ENCODE measurements at places on chromosomes 16 and 17.

- no peak for DNase-seq
These were observed 104.6 kb downstream of the TRIM37 start for GRCh38 chr17:59002126-59002525.

DNA sequence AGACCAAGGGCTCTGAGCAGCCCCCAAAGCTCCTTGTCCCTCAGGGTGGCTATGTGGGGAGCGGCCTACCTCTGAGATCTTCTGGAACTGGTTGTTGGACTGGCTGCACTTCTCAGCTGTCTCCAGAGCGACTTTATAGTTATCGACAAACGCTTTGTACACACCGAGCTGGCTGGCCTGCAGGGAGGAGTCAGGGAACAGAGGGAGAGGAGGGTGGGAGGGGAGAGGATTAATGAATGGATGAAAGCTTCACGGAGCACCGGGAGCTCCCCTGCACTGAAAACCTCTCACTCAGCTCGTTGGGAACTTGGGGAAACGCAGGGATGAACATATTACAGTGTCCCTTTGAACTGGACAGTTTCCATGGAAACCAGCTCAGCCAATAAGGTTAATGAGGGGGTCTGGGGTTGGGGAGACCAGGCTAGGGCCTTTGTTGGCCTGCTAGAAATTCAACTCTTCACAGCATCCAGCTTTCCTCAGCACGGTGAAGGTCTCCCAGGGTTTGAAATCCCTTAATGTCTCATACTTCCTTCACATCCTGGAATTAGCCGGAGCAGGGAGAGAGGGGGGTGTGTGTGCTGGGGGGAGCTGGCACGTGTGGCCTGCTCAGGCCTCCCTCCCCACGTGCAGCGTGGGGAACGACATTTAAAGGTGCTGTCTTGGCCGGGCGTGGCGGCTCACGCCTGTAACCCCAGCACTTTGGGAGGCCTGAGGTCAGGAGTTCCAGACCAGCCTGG, 86.7 kb downstream of the TIMM22 start:
- DNase-seq, result no peak

DNA sequence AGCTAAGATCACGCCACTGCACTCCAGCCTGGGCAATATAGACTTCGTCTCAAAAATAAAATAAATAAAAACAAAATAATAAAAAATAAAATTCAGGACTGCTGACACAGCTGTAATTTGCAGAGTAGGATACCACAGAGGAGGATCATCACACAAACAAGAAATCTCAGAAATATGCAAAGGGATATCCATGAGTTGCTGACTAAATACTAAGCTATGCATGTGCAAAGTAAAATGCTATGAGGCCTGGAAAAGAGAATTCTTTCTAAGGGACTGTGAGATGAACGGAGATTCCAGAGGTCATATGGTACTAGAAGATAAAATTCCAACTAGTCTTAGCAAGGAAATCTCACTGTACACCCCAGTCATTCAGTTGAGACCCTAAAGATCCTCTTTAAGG, 74.8 kb downstream of the SLC39A11 start:
- no peak for DNase-seq

GRCh38 chr16:89615596-89616090, 2.2 kb downstream of the DPEP1 start:
- no peak for DNase-seq

DNA sequence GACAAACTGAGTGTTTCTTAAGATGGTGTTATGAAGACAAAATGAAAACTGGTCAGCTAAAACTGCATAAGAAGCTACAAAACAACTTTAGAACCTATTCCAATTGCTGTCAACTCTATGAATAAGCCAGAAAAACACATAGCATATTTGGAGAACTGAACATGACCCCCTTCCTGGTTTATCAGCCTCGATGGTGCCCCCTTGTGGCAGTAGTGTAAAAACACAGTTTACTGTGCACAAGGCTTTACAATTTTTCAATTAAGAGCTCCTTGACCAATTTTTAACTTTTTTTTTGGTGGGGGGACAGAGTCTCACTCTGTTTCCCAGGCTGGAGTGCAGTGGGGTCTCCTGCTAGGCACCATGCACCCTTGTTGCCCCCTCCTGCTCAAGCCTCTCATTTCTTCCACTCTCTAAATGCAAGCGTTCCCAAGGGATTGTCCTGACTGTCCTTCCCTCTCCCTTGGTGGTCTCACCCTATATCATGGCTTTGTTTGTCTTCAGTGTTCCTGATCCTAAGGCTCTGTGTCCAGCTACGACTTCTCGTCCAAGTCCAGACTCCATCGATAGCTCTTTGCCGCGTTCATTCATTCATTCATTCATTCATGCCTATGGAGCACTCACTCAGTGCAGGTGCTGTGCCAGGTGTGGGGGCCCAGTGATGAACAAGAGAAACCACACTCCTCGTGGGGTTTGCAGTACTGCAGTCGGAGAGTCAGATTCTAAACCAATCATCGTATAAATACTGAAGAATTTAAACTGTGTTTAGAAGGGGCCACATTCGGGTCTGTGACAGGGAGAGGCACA, 7.5 kb downstream of the EIF1 start:
- peak; percentile 56 for DNase-seq

GRCh38 chr17:10120749-10121148, 77.7 kb downstream of the GAS7 start:
- DNase-seq, result no peak

DNA sequence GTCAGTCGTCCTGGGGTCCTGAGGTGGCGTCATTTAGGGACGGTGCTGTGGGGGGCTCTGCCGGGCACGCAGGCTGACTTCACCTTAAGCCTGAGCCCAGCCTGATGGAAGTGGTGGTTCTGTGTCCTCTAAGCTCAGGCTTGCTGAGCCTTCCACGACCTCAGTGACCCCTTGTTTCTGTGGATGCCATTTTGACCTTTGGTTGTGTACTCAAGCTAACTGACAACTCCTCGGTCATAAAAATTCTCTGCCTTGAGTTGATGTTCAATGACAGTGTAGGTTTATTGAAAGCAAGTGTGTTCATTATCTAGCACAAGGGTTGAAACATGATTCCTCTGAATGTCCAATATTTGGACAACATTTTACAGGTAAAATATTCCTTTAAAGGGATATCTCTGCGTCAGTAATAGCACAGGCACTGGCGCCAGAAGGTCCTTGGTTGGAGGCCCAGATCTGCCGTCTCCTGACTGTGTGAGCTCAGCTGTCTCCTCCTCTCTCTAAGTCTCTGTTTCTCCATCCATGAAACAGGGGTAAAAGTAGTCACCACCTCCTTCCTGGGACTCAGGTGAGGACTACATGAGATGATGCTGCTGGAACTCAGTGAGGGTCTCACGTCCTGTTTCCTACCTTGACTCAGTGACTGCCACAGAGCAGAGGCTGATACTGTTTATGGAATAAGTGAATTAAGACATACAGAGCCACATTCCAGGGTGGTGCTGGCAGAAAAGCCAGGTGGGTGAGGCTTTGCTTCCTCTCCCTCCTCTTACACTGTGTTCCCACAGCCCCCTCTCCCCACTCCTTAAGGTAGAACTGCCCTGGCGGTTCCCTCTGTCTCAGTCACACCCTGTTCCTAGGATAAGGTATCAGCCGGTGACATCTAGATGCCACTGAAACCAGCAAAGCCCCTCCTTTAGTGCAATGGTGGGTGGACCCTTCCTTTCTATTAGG, 75.7 kb downstream of the IRF8 start:
- DNase-seq, result no peak

GRCh38 chr17:31008374-31009041, 37.7 kb downstream of the RNF135 start:
- DNase-seq, result peak; percentile 51

DNA sequence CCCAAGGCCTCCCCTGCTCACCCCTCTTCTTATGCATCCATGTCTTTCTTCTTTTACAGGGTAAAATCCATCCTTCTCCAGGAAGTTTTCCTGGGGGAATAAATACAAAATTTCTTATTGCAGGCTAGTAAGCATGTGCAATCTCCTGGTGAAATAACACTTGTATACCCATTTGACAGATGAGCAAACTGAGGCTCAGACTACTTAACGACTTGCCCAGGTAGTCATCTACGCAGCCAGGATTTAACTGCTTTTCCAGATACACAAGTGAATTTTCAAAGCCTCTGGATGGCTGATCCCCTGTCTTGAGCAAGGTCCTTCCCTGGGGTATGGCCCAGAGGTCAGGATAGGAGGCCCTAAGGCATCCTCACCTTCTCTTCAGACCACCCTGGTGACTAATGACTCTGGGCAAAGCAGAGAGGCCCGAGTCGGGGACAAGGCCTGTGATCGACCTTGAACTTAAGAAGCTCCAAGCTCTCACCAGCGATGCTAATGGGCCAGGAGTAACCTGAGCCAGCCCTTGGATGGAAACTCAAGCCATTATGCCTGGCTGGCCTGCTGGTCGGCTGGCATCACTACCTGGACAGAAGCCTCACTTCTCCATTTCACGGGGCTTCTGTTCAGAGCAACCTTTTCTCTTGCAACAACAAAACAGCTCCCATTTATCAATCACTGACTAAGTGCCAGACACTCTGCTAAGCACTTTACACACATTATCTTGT, 33.1 kb downstream of the ZNF423 start:
- DNase-seq, result no peak

DNA sequence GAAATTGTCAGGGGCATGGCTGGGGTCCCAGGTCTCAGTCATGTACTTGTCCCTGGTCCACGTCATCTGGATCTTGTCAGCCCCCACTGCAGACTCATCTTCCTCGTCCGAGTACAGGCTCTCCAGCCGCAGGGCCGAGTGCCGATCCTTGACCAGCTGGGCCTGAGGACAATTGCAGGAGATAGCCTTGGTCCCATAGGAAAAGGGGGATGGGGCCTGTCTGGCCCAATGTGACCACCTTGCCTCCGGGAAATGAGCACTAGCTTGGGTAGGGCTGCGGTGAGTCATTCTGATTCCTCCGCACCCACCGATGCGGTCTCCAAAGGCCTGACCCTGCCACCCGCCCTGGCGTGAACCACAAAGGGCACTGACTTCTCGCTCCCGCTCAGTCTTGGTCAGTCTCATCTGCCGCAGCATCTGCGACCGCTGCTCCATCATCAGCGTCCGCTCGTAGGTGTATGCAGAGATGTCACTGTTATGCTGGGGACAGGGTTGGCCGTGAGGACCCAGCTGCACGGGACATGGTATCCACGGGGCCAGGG, 1.5 kb upstream of the LCAT start:
- no peak for DNase-seq

GRCh38 chr17:31495022-31495885, 103.8 kb downstream of the RAB11FIP4 start:
- DNase-seq, result no peak

DNA sequence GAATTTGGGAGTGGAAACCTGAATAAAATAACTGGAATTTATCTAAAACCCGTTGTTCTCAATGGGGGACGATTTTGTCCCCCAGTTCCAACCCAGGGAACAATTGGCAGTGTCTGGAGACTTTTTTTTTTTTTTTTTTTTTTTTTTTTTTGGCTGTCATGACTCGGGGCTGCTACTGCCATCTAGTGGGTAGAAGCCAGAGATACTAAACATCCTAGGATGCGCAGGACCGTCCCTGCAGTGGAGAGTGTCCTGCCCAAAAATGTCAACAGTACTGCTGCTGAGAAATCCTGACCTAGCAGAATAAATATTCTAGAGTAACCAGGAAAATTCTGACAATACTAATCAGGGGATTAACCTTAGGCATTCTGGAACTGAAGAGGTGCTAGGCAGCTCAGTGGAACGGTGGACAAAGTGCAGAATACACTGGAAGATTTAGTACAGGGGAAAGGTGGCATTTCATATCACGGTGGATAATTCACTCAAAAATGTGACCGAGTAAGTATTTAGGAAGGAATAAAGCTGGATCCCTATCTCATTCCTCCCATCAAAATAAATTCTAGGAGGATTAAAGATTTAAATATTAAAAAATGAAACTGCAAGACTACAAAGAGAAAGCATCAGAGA, 107.6 kb downstream of the SPECC1 start:
- DNase-seq, result peak; percentile 41

- no peak for DNase-seq
These were observed 65.0 kb downstream of the NCOR1 start for GRCh38 chr17:16150251-16150856.

DNA sequence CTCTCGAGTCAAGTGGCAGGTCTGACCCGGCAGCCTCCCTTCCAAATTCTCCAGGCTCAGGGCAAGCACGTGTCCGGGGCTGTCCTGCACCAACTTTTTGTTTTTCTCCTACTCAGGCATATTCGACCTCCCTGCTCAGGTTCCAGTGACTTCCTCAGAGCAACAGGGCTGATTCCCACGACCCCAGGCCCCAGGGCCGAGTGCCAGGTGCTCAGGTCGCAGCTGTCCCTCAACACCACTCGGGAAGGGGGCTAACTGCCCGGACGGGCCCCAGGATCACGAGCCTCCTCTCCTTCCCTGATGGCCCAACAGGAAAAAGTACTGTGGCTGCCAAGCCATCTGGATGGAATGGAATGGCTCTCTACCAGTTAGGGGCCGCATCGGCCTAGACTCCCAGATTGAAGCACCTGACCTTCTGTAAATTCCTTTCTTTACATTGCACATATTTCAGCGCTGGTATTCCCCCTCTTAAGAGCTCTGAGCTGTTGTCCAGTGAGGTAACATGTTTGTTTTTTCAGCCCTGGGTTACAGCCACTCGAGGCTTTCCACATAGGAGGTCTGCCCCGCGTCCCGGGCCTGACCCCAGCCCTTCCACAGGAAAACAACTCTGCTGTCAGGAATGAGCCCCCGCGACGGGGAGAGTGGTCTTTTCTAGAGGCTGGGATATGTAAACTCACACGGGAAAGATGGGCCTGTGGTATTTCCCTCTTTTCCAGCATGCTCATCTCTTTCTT, 25.0 kb downstream of the NXN start:
- DNase-seq, result no peak

- DNase-seq, result no peak
These were observed 10.1 kb upstream of the COG1 start for GRCh38 chr17:73182616-73183310.

GRCh38 chr17:63984651-63985386, 12.1 kb upstream of the SCN4A start:
- DNase-seq, result peak; percentile 34

GRCh38 chr17:39684369-39685192, 3.3 kb downstream of the PGAP3 start:
- DNase-seq, result no peak

DNA sequence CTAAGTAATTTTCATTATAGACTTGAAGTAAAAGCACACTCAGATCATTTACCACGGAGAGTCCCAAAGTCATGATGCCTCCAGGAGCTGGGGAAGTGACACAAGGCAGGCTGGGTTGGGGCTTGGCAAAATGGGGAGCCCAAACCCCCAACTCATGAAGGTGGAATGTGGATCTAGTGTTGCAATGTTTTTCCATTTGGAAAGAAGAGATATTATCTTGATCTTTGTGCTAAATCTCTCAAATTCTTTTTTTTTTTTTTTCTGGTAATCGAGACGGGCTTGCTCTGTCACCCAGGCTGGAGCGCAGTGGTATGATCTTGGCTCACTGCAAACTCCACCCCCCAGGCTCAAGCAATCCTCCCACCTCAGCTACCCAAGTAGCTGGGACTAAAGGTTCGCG, 7.5 kb upstream of the KCNG4 start:
- no peak for DNase-seq

- DNase-seq, result no peak
These were observed 15.5 kb upstream of the CMIP start for GRCh38 chr16:81429045-81429521.
